ENCODE measurements at places on chromosomes 1 and 21.

GRCh38 chr1:154607106-154607608 lies 829 bp downstream of the ADAR start:
- peak; percentile 62 for DNase-seq

DNA sequence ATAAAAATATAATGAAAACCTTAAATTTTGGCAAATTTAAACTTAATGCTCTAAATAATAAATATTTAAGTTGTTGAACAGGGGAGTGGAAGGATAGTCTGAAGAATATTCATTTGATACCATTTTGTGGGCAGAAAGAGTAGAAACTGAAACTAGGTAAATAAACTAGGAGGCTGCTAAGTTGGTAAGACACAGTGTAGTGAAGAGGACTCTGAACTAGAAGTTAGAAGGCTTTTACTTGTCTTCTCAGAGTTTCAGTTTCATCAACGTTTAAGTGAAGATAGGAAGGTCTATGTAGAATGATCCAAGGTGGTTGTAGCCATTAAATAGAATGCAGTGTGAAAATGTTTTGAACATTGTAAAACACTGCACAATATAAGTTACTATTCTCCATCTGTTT lies 516.9 kb downstream of the AMY1C start:
- no peak for DNase-seq

GRCh38 chr1:37290718-37291117 lies 183.7 kb upstream of the ZC3H12A start:
- no peak for DNase-seq

- DNase-seq = no peak
Observed at GRCh38 chr1:76763738-76764137, 103.5 kb upstream of the ST6GALNAC5 start.

GRCh38 chr1:71533950-71534349 lies 453.1 kb upstream of the ZRANB2 start:
- no peak for DNase-seq

- no peak for DNase-seq
Observed at GRCh38 chr1:15803380-15803779, 4.1 kb downstream of the UQCRHL start.

DNA sequence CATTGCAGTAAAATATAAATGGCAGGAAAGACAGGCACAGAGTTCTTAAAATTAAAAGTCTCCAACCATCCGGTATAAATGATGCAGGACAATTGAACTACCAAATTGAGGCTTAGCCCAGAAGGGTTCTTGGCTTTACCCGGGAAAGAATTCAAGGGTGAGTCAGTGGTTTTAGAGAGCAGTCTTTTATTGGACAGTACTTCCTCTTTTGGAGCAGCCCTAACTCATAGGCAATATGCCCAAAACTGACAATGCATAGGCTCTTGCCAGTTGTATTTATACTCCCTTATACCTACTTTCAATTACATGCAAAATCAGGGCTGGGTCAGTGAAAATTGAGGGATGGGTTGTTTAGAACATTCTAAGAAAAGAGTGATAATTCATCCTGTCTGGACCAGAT lies 1628.9 kb upstream of the PRMT6 start:
- no peak for DNase-seq

DNA sequence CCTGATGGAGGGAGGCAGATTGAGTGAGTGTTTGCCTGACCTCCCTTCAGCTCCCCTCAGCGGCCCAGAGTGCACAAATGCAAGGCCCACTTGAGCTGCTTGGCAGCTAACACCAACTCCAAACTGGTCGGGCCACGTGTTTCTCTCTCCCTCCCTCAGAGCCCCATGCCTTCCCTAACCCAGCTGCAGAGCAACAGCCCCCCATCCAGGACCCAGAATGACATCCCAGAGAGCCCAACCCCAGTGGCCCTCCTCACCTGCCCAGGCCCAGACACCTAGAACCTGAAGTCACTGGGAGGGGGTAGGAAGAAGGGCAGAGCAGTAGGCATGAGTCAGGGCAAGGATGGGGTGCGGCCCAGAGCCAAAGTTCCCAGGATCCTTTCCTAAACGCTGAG lies 789 bp upstream of the S100A14 start:
- DNase-seq = no peak

GRCh38 chr1:53288790-53289429 lies 39.0 kb downstream of the LRP8 start:
- no peak for DNase-seq

DNA sequence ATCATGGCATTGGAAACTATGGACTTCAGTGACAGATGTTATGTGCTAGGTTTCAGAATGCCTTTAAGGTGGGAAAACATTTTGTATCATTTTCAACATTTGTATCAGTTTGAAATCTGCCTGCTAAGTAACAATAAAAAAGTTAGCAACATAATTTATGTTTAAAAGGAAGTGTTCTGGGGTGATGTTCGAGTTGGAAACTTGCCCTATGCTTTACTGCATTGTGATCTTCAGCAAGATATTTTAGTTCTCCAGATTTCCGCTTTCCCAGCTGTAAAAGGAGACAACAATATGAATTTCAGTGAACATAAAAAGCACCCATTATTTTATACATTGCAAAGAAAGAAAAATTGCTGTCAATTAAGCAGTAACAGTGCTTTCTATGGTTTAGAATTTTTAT lies 187.4 kb downstream of the DISC1 start:
- no peak for DNase-seq

- no peak for DNase-seq
Observed at GRCh38 chr1:179231923-179232322, 2.4 kb upstream of the ABL2 start.

GRCh38 chr1:231411036-231411531 lies 11.0 kb downstream of the EGLN1 start:
- no peak for DNase-seq

DNA sequence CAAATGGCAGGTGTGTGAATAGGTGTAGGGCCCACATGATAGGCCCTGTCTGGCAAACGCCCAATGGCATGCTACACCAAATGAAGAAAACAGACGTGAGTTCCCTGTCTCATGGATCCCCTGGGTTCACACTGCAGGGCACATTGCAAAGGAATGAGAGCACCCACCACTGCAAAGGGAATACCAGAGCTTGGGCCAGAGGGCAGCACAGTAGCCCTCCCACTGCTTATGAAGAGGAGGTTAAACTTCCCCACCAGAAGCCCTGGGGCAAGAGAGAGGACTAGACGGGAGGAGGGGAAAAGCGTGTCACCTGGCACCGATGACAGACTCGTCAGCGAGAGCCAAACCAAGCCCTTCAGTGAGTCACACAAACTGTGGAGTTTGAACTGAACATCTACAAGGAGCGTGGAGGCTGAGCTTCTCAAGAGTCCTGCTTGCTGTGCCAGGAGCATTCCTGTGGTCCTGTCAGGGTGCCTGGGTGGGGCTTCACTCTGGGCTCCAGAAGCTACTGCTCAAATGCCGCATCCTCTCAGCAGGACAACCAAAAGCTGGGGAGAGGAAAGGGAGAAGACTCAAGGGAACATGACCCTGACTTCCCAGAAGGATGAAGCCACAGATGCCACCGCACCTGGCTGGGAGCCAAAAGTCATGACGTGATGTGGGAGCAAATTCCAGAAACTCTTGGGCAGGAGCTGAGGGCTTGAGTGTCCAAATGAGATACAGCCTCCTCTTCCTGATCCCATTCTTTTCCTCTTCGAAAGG lies 61.1 kb downstream of the TOMM20 start:
- DNase-seq = peak; percentile 100

DNA sequence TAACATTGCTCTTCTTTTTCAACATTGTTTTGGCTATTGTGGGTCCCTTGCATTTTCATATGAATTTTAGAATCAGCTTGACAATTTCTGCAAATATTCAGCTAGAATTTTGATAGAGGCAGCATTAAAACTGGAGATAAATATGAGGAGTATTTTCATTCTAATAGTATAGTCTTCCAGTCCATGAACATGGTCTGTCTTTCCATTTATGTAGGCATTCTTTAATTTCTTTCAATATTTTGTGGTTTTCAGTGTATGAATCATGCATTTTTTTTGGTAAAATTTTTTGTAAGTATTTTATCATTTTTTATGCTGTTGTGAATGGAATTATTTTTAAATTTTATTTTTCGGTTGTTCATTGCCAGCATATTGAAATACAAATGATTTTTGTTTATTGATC lies 97.2 kb downstream of the DNAH14 start:
- no peak for DNase-seq

DNA sequence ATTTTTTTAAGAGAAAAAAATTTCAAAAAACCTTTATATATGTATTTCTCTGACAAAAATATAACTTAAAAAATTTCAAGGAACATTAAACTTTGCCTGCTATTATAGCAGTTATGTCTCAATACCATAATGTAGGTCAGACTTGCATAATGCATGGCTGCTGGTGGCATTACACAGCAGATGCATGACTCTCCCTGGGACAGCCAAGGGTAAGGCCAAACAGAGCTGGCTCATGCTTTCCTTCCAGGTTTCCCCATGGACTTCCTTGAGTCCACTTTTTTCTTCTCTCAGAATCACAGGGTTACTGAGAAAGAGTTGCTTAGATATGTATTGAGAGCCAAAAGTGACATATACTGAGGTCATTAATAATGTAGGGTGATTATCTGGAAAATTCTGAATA lies 43.7 kb downstream of the RHOU start:
- no peak for DNase-seq

- DNase-seq = no peak
Observed at GRCh38 chr1:221180704-221181368, 301.6 kb downstream of the HLX start.

GRCh38 chr1:154212083-154212482 lies 6.0 kb upstream of the CFAP141 start:
- no peak for DNase-seq

- DNase-seq = no peak
Observed at GRCh38 chr1:110570901-110571300, 35.3 kb downstream of the KCNA2 start.

DNA sequence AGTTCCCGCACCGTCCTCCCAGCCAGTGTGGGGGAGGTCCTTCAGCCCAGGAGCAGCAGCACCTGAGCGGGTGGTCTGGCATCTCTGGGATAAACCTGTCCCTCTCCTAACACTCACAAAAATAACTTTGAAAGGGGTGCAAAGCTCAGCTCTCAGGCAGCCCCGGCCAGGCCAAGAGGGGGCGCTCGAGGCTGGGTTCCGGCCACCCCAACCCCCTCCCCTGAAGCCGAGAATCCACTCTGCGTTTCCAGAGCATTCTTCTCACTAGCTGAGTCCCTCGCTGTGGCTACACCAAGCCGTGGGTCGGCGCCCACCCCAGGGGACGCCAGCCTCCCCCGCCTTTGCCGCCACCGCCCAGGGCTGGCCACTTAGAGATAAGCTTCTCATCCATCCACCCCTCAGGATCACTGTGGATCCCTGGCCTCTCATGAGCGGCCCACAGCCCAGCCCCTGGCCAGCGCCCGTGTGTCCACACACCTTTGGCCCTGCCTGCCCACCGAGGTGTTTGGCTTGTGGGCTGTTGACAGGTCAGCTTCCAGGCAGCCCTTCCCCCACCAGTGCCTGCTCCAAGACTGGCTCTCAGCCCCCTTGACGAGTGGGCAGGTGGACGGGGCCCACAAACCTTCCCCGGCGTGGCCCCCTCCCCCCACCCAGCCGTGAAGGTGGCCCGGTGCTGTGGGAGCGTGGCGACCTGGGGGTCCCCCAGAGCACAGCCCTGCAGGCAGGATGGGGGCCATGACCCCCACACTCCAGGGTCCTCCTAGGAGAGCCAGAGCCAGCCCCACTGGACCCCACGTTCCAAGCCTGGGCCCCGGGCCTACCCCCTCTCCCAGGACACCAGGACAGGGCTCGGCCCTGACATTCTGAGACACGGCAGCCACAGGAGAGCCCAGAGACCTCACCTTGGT lies 1.9 kb downstream of the FTCD start:
- peak; percentile 37 for DNase-seq

DNA sequence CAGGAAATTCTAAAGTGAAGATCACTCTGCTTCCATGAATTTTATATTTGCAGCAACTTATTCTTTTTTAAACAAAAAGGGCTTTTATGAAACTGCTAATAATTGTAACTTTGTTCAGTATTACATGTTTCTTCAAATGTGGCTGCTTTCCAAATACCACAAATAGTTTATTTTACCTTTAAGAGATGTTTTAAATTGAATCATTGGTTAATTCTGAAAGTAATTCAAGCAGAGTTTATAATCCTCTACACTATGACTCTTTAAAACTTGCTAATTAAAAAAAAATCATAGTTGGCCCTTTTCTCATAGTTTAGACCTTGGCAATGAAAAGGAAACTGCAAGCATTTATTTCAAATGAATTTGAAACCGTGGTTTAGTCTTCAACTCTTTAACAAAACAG lies 59.6 kb downstream of the SDCCAG8 start:
- no peak for DNase-seq

GRCh38 chr21:32844653-32845436 lies 73.3 kb upstream of the PAXBP1 start:
- DNase-seq = no peak

DNA sequence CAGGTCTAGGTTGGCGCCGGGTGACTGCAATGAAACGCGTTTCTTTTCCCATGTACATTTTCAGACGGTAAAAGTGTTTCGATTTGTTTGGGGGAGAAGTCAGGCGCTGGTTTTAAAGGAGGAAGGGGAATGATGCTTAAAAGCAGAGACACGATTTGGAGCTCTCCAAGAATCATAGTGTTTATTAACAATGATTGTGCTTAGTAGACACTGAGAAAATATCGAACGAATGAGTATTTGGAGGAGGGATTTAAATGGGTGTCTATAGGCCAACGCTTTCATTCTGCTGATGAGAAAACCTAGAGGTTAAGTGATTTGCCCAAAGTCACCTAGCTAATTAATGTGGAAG lies 36.9 kb upstream of the JAK1 start:
- DNase-seq = no peak

DNA sequence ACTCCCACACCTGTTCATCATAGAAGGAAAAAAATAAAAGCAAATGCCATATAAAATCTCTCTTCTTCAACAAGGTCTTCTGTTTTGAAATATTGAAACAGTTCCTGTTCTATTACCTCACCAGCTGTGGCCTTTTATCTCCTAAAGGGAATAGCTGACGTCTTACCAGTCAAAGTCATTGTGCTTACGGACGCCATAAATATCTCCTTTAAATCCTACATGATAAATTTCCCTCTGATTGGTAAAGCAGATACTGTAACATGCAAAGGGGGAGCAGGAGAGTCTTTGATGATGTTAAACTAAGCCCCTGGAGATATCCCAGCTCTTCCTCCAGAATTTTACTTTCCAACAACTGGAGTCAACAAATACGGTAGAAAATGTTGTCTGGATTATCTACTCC lies 168.4 kb downstream of the ZC3H11B start:
- no peak for DNase-seq

DNA sequence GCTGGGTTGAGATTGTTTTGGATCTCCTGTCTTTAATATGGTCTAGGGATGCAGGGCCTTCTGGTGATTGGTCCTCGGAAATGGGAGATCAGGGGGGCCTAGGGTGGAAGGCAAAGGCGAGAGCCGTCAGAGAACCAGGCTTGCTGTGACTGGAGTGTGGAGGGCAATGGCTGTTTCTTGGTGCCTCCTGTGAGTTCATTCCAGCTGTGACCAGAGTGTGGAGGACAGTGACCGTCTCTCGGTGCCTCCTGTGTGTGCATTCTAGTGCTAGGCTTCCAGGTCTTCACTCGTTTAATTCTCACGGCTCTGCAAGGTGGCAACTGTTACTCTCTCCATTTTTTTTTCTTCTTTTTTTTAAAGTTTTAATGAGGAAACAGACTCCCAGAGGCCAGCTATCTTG lies 14.1 kb downstream of the LDLRAP1 start:
- no peak for DNase-seq

Measured in PC-9 (cell line).